ENCODE measurements at places on chromosomes 1 and 21. TPM values are rescaled to one million over a fixed set of nuclear protein-coding genes. Genes with fewer than 3 reads are reported as not detected.

The SEC16B gene
- 4.8 TPM for total RNA-seq

The TFAP2E gene
- total RNA-seq: 0.44 TPM

The FCRL4 gene
- total RNA-seq: not detected

The PLA2G5 gene
- total RNA-seq: 0.88 TPM

The INSRR gene
- not detected for total RNA-seq

The BACE2 gene
- 94.4 TPM for total RNA-seq
